ENCODE measurements at places on chromosomes 7 and 10.

- peak; percentile 55 for DNase-seq
These were observed 328 bp downstream of the ESYT2 start for GRCh38 chr7:158829021-158829341.

DNA sequence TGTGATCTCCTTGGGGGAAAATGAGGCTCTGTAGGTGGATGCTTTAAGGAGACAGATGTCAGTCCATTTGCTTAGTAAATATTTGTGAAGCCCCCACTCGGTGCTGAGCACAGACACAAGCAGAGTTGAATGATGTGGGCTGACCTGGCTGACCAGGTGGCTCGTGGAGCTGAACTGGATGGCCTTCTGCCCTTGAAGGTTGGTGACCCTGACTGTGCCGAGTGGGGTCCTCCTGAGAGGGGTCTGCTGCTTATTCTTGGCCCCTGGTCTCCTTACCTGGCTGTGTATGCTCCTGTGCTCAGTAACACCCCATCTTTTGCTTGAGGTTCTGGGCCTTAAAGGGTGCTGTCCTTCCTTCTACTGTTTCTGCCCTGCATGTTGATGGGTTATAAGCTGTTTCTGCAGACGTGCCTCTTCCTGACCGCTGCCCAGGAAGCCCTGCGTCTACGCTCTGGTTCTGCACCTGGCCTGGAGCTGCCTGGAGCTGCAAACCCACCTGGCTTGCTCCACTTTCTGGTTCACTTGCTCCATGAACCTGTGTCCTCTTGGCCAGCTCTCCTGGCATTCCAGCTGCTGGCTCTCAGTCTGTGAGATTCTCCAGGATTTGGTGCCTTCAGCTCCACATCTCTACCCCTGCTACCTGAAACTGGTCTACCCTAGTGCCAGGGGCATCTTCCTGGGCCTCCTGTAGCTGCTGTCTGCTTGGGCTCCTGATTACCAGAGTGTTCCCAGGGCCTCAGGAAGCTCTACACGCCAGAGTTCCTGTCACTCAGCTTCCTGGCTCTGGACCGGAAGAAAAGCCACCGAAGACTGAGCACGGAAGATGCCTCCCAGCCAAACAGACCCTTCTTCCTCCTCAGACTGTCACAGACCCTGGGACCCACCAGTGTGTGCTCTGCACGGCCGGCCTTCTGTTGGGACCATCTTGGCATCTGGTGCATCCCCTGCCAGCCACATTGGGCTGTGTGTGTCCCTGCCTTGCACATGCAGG lies 76.5 kb downstream of the ADCY1 start:
- no peak for DNase-seq

- no peak for DNase-seq
These were observed 219.4 kb upstream of the CELF2 start for GRCh38 chr10:10798102-10798863.

DNA sequence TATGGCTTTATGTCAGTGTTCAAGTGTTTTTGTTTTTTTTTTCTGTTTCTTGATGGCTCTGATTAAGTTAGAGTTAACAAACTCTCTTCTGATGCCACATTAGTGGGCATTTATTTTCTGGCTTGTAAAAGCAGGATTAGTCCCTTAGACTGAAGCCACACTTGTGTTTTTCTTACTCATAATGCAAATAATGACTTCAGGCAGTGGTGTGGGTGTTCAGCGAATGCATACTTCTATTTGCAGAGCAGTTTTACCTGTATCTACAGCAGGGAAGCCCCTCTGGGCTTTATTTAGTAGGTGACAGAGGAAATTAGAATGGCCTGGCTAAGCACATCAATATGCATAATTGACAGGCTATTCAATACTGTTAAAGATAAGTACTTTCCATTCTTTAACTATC lies 79.9 kb downstream of the CNNM2 start:
- no peak for DNase-seq

DNA sequence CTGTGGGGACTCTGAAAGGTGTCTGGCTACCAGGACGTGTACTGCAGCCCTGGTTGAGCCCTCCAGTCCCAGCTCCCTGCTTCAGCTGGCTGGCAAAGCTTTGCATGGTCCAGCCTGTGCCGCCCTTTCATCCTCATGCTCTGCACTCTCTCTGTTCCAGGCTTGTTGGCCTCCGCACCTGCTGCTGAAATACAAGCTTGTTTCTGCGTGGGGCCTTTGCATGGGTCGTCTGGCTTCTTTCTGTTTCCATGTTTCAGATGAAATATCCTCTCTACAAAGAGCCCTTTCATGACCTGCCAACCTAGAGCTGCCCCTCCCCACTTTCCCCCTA lies 45.9 kb downstream of the TSPAN15 start:
- DNase-seq, result no peak

GRCh38 chr7:106180721-106181120 lies 68.6 kb upstream of the SYPL1 start:
- no peak for DNase-seq

- DNase-seq, result no peak
These were observed 1.8 kb downstream of the CHST12 start for GRCh38 chr7:2405201-2405600.

DNA sequence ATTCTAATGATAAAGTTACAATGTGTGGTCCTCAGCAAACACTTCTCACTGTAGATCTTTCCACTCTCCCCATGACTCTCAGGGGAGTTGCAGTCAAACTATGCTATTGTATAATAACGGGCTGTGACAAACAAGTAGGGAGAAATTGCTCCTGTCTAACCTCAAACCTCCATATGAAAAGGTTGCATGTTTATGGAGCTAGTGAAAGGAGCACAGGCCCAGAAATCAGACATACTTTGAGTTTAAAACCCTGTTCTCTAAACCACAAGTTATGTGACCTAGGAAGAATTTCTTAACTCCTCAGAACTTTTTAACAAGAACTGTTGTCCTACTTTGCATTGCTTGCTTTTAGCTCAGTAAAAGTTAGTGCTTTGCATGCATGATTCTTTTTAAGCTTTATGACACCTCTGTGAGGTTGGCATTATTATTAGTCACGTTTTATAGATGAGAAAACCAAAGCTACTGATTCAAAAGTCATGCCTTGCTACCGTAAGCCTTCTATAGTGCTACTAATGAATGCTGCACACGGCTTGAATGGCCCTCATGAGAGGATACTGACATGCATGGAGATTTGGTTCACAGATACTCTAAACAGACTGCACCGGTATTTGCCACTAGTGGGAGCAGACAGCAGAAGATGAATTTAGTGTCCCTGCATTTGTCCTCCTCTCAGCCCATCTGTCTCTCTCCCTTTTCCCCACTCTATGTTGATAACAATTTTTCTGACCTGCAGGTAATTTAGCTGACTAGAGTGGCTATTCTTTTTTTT lies 129.5 kb upstream of the PCGF5 start:
- DNase-seq, result no peak

- no peak for DNase-seq
These were observed 4.4 kb downstream of the SCART1 start for GRCh38 chr10:133458021-133458709.

GRCh38 chr10:80737209-80737608 lies 199.5 kb downstream of the SH2D4B start:
- DNase-seq, result no peak

DNA sequence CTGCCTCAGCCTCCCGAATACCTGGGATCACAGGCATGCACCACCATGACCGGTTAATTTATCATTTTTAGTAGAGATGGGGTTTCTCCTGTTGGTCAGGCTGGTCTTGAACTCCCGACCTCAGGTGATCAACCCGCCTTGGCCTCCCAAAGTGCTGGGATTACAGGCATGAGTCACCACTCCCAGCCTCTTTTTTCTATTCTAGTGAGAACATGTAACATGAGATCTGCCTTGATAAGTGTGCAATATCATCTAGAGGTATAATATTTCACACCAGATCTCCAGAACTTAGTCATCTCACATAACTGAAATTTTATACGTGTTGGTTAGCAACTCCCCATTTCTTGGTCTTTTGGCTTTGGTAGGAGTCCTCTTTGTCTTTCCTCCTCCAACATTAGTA lies 656.9 kb downstream of the CNTNAP2 start:
- DNase-seq, result no peak

GRCh38 chr7:70920876-70921275 lies 211.1 kb upstream of the GALNT17 start:
- no peak for DNase-seq

- DNase-seq, result no peak
These were observed 71.7 kb downstream of the GNAT3 start for GRCh38 chr7:80439894-80440821.

- DNase-seq, result no peak
These were observed 89.0 kb upstream of the PHYHIPL start for GRCh38 chr10:59087486-59087885.

DNA sequence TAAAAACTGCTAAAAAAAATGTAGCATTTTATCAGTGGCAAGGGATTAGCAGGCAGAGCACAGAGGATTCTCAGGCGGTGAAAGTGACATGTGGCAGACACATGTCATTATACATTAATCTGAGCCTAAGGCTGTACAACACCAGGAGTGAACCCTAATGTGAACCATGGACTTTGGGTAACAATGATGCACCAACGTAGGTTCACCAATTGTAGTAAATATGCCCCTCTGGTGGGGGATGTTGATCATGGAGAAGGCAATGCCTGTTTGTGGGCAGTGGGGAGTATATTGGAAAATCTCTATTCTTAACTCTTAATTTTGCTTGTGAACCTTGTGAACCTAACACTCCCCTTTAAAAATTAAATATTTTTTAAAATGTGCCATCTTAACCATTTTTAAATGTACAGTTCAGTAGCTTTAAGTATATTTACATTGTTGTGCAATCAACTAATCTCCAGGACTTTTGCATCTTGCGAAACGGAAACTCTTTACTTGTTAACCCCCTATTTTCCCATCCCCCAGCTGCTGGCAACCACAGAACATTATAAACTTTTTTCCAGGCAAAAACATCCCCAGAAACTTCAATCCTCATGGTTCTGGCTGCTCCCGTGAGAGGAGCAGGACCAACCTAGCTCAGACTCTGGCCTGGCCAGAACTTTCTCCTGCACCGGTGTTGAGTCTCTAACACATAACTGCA lies 29.9 kb downstream of the LRRC20 start:
- DNase-seq, result no peak

Measured in AG04450 (cell line).